ENCODE measurements at places on chromosomes 4 and X. TPM values are rescaled to one million over a fixed set of nuclear protein-coding genes. Genes with fewer than 3 reads are reported as not detected.

DNA sequence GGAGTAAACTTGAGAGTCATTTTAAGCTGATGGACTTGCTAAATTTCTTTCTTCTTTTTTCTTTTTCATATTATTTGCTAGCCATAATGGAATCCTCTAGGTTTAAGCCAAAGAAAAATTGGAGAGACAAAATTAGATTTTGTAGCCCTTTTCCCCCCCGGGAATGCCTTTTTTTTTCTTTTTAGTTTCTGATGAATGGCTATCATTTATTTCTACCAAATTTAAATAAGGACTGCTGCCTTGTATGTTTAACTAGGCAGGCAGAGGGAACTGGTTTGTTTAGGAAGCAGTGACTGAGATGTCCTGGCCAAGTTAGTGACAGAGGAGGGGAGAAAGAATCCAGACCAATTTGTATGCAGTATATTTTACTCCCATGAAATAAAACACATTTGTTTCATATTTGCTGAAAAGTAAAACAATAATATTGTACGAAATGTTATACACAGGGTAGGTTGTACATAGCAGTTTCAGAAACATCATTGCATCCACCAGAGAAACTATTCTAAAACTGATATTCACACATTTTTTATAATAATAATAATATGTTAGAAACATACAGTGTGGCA is 5.7 kb downstream of the PITX2 start:
- no peak for DNase-seq

- DNase-seq, result no peak
Measured at GRCh38 chr4:121633653-121634052, 63.1 kb downstream of the ANXA5 start.

DNA sequence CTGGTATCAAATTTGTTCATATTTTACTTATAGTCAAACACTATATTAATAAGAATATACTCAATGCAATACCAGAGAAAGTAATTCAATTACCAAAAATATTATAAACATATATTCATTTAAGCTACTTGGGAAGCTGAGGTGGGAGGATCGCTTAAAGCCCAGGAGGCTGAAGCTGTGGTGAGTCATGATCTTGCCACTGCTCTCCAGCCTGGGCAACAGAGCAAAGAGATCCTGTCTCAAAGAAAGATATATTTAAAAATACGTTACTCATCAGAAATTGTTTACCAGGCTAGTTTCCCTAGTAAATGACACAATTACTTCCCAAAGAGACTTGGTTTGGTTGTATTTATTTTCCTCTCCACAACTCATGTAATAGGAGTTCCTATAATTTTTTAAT is 433.6 kb downstream of the GASK1B start:
- no peak for DNase-seq

DNA sequence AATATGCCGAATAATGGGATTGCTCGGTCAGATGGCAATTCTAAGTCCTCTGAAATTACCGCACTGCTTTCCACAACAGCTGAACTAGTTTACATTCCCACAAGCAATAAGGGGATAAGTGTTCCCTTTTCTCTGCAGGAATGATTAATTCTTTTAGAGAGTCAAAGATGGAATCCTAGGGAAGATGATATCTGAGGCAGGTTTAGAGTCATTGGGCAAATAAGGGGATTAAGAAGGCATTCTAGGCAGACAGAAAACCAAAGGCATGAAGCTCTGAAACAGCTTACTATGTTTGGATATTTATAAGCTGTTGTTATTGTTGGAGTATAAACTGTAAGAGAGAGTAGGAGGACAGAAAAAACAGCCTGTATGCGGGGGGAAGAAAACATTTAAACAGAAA is 85.7 kb downstream of the TET2 start:
- DNase-seq, result no peak

GRCh38 chr4:169175476-169175875 is 95.3 kb downstream of the SH3RF1 start:
- DNase-seq, result no peak

DNA sequence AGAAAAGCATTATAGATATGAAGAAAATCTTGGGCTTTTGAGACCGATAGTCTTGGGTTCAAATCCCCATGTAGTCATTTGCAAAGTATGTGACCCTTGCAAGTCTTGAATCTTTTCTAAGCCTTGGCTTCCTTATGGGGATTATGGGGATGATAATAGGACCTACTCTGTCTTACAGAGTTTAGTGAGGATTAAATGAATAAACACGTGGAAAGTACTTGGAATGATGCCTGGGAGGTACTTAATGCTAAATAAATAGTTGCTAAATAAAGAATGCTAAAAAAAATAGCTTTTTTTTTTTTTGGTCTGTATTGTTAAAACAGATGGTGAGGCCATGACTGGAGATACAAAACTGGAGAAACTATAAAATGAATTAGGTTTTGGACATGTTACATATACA is 292.7 kb downstream of the GPAT3 start:
- DNase-seq, result no peak

- no peak for DNase-seq
Measured at GRCh38 chr4:15783676-15784075, 5.5 kb downstream of the CD38 start.

- DNase-seq, result no peak
Measured at GRCh38 chr4:99591757-99592156, 17.1 kb downstream of the MTTP start.

GRCh38 chr4:151012820-151013219 is 2.3 kb downstream of the LRBA start:
- no peak for DNase-seq

DNA sequence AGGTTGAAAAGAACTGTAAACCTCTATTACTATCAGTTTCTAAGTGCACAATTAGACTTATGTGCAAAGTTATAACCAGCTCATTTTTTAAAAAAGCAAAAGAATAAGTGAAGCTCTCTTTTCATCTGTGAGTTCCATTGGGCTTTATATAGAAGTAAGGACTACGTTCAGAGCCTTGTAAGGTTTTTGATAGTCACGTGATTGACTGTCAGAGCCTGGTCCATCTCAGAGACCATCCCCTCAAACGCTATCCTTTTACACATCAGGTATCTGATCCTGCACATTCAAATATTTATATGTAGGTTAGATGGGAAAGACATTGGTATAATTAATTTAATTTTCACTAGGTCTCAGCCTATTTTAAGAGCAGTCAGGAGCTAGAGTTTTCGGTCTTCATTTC is 279.3 kb downstream of the INPP4B start:
- no peak for DNase-seq

DNA sequence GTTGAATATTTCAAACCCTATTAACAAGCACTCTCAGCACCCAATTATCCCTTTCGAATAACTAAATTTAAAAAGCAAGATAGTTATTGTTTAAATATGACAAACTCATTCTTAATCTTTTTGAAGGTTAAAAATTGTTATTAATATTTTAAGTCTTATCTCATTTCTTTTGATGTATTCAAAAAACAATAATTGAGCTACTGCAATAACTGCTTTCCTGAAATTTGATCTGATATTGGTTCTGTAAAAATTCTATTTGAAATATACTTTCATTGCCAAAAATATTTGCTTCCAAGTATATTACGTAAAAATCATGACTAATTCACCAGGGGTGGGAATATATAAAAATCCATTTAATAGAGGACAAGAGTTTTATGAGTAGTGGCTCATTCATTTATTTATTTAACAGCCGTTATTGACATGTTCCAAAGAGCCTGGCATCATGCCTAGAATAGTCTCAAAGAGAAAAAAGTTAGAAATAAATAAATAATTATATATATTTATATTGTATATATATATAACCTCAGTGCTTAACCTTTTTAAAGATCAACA is 34.4 kb downstream of the GLRA3 start:
- DNase-seq, result no peak

- no peak for DNase-seq
Measured at GRCh38 chrX:139759637-139760036, 51.7 kb upstream of the MCF2 start.

DNA sequence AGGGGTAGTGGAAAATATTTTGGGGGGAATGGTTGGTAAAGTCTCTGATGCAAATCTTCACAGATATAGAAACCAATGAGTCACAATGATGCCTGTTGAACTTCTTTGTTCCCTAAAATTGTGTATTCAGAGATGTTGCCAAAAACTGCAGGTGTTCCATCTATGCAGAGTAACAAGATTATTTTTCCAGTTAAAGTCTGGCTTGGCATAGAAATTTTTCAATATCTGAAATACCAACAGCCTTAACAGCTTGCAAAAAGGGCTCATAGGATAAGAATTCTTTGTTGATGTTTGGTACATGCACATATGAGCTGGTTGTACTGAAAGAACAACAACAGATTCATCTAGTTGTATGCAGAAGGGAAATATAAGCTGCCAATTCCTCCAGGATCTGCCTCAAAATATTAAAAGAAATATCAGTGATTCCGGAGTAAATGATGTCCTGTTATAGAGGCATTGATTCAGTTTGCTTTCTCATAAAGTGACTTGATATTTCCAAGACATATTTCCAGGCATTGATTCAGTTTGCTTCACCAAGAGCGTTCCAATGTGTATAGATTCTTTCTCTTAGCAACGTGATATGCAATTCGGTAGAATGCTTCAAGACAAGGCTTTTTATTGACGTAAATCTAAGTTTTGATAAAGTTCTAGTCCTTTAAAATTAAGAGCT is 564.4 kb downstream of the TMA16 start:
- no peak for DNase-seq

- no peak for DNase-seq
Measured at GRCh38 chr4:17817027-17817426, 6.2 kb downstream of the NCAPG start.

Gene ARR3
- not detected for polyA plus RNA-seq

Gene PCSK1N
- not detected for polyA plus RNA-seq

Gene PHEX
- 0.01 TPM for polyA plus RNA-seq

Gene HSFX4
- polyA plus RNA-seq, result not detected

Gene SYTL5
- not detected for polyA plus RNA-seq

Gene SLC25A4
- polyA plus RNA-seq, result 934 TPM

Gene TBX22
- not detected for polyA plus RNA-seq

Gene AVPR2
- 2.5 TPM for polyA plus RNA-seq
